ENCODE measurements at places on chromosomes 6 and 20. TPM values are rescaled to one million over a fixed set of nuclear protein-coding genes. Genes with fewer than 3 reads are reported as not detected.

CD40 gene
- total RNA-seq = 0.91 TPM

TGM3 gene
- not detected for total RNA-seq

DNA sequence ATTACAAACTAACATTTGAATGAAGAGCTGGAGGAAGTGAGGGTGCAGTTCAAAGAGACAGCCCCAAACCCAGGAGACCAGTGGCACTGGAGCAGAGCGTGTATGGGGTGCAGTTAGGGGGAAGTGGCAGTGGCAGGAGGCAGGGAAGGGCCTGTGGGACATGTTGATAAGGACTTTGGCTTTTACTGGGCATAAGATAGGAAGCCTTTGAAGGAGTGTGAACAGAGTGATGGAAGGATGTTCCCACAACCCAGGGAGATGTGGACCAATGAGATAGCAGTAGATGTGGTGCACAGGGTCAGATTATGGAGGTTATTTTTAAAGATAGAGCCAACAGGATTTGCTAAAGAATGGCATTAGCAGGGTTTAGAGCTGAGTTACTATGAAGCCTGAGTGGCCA lies 56.4 kb downstream of the AIG1 start:
- no peak for DNase-seq
- no peak overlapping the region for H3K4me3 ChIP-seq
- no peaks in the 10 kb centered on the region for H3K36me3 ChIP-seq
- H3K27ac ChIP-seq = no peak overlapping the region

DNA sequence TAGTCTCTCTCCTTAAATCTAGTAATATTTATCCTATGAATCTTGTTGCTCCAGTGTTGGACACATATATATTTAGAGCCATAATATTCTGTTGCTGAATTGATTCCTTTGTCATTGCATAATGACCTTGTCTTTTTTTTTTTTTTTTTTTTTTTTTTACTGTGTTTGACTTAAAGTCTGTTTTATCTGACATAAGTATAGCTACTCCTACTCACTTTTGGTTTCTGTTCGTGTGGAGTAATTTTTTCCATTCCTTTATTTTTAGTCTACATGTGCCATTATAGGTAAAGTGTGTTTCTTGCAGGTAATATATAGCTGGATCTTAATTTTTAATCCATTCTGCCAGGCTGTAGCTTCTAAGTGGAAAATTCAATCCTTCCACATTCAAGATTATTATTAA lies 166.5 kb downstream of the GMDS start:
- DNase-seq = no peak
- peaks cover 19% of the 10 kb centered on the region for H3K27me3 ChIP-seq
- peaks cover 37% of the 10 kb centered on the region for H3K4me1 ChIP-seq

DNA sequence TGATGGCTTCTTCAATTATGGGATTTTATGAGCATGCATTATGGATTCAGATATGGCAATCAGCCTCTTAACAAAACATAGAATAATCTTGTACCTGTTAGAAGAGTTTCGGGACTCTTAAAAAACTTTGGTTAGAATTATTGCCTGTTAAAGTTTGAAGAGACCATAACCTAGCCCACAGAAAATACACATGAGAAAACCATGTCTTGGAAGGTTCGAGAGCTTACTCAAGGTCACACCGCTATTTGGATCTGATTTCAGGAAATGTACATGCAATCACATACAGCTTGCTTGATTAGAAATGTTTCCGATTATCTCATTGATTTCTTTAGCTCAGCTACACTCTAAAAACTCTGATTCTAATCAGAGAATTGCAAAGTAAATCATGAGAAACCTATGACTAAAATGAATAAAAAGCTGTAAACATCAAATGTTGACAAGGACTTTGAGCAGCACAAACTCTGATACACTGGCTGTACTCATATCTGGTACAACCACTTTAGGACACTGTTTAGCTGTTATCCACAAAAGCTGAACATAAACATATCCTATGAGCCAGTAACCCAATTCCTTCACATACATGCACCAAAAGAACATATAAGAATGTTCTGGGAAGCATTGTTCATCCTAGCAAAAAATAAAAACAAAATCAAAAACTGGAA lies 16.3 kb downstream of the STX7 start:
- peaks cover 41% of the 10 kb centered on the region for H3K36me3 ChIP-seq
- no peak overlapping the region for H3K27ac ChIP-seq
- H3K4me1 ChIP-seq = peaks cover 42% of the 10 kb centered on the region

GRCh38 chr20:58546416-58546711 lies 31.2 kb upstream of the APCDD1L start:
- no peak for DNase-seq
- H3K4me3 ChIP-seq = no peak overlapping the region
- H3K27me3 ChIP-seq = peaks cover 4% of the 10 kb centered on the region

- no peak overlapping the region for H3K27ac ChIP-seq
- no peaks in the 10 kb centered on the region for H3K36me3 ChIP-seq
- H3K27me3 ChIP-seq = no peaks in the 10 kb centered on the region
- H3K4me1 ChIP-seq = no peaks in the 10 kb centered on the region
These were observed 410.7 kb upstream of the JAG1 start for GRCh38 chr20:11084508-11084907.

- H3K36me3 ChIP-seq = no peaks in the 10 kb centered on the region
- no peak overlapping the region for H3K27ac ChIP-seq
- H3K4me3 ChIP-seq = no peak overlapping the region
- no peak for DNase-seq
- H3K4me1 ChIP-seq = no peaks in the 10 kb centered on the region
These were observed 51.0 kb upstream of the TFAP2A start for GRCh38 chr6:10465629-10466499.

- no peaks in the 10 kb centered on the region for H3K36me3 ChIP-seq
- no peak for DNase-seq
- no peaks in the 10 kb centered on the region for H3K4me1 ChIP-seq
- H3K4me3 ChIP-seq = no peak overlapping the region
- H3K27me3 ChIP-seq = no peaks in the 10 kb centered on the region
These were observed 181.6 kb upstream of the ECI2 start for GRCh38 chr6:4316867-4317400.

GRCh38 chr6:170291271-170292110 lies 613 bp upstream of the DLL1 start:
- peaks cover 68% of the 10 kb centered on the region for H3K27me3 ChIP-seq
- H3K36me3 ChIP-seq = peaks cover 3% of the 10 kb centered on the region
- H3K27ac ChIP-seq = peak overlapping the region; percentile 33
- no peak for DNase-seq
- H3K4me1 ChIP-seq = peaks cover 25% of the 10 kb centered on the region

DNA sequence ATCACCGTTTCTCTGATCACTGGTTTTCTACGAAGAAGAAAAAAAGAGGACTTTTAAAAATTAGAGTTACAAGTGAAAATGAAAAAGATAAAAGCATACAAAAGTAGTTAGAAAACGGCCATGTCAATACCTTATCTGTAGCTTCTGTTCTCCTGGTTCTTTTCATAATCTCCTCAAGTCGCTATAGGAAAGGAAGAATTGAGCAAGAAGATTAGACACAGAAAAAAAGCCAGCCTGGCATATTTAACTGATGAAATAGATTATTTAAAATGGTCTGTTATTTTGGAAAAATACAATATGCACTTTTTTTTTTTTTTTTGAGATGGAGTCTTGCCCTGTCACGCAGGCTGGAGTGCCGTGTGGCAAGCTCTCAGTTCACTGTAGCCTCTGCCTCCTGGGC lies 70.2 kb upstream of the BCLAF1 start:
- H3K4me3 ChIP-seq = no peak overlapping the region
- DNase-seq = no peak
- no peak overlapping the region for H3K27ac ChIP-seq

DNA sequence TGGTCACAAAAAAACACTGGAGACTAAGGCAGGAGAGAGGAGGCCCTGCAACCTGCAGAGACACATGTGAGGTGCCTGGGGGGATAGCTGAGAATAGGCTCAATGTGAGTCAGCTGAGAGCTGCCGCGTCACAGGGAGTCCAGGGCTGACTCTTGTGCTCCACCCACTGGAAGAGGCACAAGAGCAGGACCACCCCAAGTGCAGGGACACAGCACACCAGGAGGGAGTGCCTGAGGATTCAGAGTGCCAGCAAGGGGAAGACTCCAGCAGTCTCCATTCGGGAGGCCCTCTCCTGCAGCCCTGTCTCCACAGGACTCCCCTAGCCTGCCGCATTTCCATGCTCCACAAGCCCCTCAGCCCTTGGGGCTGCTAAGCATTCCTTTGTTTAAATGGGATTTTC lies 105.5 kb downstream of the HUS1B start:
- peak overlapping the region; percentile 84 for H3K27ac ChIP-seq
- H3K36me3 ChIP-seq = peaks cover 59% of the 10 kb centered on the region
- H3K27me3 ChIP-seq = no peaks in the 10 kb centered on the region
- no peak overlapping the region for H3K4me3 ChIP-seq

DNA sequence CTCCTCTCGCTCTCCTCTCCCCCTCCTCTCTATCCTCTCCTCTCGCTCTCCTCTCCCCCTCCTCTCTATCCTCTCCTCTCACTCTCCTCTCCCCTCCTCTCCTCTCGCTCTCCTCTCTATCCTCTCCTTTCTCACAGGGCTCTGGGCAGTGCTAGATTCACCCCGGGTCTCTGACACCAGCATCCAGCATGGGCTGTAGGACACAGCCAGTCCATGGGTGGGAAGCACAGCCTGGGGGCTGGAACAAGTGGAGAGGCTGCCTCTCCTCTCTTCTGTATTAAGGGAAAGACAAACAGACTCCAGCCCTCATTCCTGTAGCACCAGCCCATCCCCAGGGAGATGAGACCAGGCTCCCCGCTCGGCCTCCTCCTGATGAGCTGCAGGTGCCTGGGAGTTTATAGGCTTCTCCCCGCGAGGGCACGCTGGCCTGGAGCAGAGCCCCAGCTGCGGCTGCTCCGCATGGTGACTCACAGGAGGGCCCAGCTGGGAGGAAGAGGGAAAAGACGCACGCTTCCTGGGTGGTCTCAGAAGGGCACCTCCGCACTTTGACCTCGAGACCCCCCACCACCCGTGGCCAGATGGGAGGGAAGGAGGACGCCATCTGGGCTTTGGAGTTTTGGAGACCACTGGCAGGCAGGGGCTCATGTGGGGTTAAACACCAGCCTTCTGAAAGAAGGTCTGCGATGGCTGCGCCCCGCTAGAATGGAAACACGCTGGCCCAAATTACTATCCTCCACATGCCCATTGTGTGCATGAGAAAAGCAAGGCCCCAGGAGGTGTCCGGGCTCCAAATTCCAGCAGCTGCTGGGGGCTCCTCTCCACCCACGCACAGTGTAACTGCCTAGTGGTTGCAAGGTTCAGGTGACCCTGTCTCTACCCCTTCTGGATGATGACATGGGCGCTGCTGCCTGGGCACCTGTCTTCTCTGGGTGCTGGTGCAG lies 68.0 kb downstream of the BMP7 start:
- H3K27me3 ChIP-seq = no peaks in the 10 kb centered on the region
- H3K36me3 ChIP-seq = no peaks in the 10 kb centered on the region
- no peaks in the 10 kb centered on the region for H3K4me1 ChIP-seq

GRCh38 chr6:36469946-36470345 lies 27.1 kb downstream of the KCTD20 start:
- DNase-seq = no peak
- H3K4me3 ChIP-seq = no peak overlapping the region
- H3K4me1 ChIP-seq = peaks cover 3% of the 10 kb centered on the region
- H3K36me3 ChIP-seq = peaks cover 42% of the 10 kb centered on the region

GRCh38 chr20:22453244-22454080 lies 130.9 kb downstream of the FOXA2 start:
- H3K27me3 ChIP-seq = no peaks in the 10 kb centered on the region
- no peaks in the 10 kb centered on the region for H3K4me1 ChIP-seq
- no peak for DNase-seq
- H3K4me3 ChIP-seq = no peak overlapping the region

DNA sequence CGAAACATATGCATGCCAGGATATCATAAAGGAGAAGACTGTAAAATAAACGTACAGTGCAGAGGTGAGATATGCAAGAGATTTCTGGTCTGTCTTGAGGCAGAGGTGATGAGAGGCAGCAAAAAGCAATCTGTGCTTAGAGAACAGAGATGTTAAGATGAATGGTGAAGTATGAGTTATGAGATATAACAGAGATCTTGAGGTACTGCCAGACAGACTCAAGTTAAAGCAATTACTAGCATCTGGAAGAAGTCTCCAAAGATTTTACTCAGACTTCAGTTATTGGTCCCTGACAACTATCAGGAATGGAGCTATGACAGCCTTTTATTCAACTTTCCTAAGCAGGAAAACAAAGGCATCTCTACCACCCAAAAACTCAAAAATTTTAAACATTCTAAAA lies 122.8 kb upstream of the DST start:
- peaks cover 3% of the 10 kb centered on the region for H3K27me3 ChIP-seq
- no peaks in the 10 kb centered on the region for H3K4me1 ChIP-seq
- H3K36me3 ChIP-seq = no peaks in the 10 kb centered on the region
- no peak for DNase-seq

- H3K27ac ChIP-seq = no peak overlapping the region
- no peaks in the 10 kb centered on the region for H3K36me3 ChIP-seq
- no peaks in the 10 kb centered on the region for H3K4me1 ChIP-seq
- peaks cover 29% of the 10 kb centered on the region for H3K27me3 ChIP-seq
- H3K4me3 ChIP-seq = no peak overlapping the region
These were observed 27.5 kb upstream of the SIRPA start for GRCh38 chr20:1867495-1868260.

- DNase-seq = no peak
- H3K4me1 ChIP-seq = peaks cover 51% of the 10 kb centered on the region
- H3K4me3 ChIP-seq = peak overlapping the region; percentile 59
- H3K36me3 ChIP-seq = peaks cover 10% of the 10 kb centered on the region
- H3K27ac ChIP-seq = peak overlapping the region; percentile 83
These were observed 73.5 kb upstream of the DTNBP1 start for GRCh38 chr6:15736297-15736696.

GRCh38 chr6:69796073-69796641 lies 653 bp downstream of the LMBRD1 start:
- H3K27me3 ChIP-seq = no peaks in the 10 kb centered on the region
- no peak for DNase-seq
- peaks cover 15% of the 10 kb centered on the region for H3K36me3 ChIP-seq
- peak overlapping the region; percentile 89 for H3K27ac ChIP-seq
- peaks cover 37% of the 10 kb centered on the region for H3K4me1 ChIP-seq

DNA sequence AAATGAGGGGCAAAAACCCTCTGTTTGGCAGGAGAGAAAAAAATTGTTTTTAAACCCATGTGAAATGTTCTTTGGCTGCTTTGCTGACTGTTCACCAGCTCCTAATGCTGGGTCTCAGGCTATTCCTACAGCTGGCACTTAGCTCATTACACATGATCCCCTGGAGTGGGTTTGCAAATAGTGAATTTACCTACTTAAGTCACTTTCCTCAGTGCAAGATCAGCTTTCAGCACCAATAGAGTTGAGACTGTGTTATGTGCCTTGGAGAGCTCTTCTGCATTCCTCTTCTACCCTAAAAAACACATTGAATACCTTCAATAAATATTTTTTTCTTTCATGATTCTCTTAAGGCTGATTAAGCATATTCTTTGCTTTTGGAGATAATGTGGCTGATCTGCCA lies 58.4 kb upstream of the PRDM1 start:
- peaks cover 25% of the 10 kb centered on the region for H3K4me1 ChIP-seq
- peaks cover 3% of the 10 kb centered on the region for H3K36me3 ChIP-seq
- H3K27ac ChIP-seq = no peak overlapping the region
- no peak for DNase-seq
- H3K4me3 ChIP-seq = no peak overlapping the region

GRCh38 chr6:113050979-113051378 lies 703.8 kb downstream of the RFPL4B start:
- no peaks in the 10 kb centered on the region for H3K27me3 ChIP-seq
- DNase-seq = no peak
- no peak overlapping the region for H3K27ac ChIP-seq
- no peaks in the 10 kb centered on the region for H3K36me3 ChIP-seq
